Activated naive CD8-positive, alpha-beta T cell treated with anti-CD3 and anti-CD28 coated beads for 36 hours (primary cell): ENCODE measurements at places on chromosomes 12 and 14. TPM values are rescaled to one million over a fixed set of nuclear protein-coding genes. Genes with fewer than 3 reads are reported as not detected.

NEUROD4 gene
- not detected for total RNA-seq

KLHL33 gene
- total RNA-seq: 0.50 TPM

ANKRD33 gene
- not detected for total RNA-seq

CCDC59 gene
- total RNA-seq: 140 TPM

GCN1 gene
- total RNA-seq: 146 TPM

SERPINA4 gene
- not detected for total RNA-seq

KRT82 gene
- not detected for total RNA-seq

PTPRB gene
- total RNA-seq: not detected

KRT3 gene
- total RNA-seq: not detected

NANOG gene
- not detected for total RNA-seq

ITGB7 gene
- 102 TPM for total RNA-seq

UNC119B gene
- 25.5 TPM for total RNA-seq

LHX5 gene
- total RNA-seq: not detected

DNA sequence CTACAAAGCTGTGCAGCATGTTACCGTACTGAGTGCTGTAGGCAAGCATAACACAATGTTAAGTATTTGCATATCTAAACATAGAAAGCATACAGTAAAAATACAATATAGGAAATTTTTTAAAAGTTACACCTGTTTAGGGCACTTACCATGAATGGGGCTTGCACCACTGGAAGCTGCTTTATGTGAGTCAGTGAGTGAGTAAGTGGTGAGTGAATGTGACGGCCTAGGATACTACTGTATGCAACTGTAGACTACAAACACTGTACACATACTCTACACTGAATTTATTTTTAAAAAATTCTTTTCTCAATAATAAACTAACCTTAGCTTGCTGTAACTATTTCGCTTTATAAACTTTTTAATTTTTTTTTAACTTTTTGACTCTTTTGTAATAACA lies 82.1 kb upstream of the FSCB start:
- no peak for DNase-seq

GRCh38 chr12:46267825-46268582 lies 839 bp downstream of the SLC38A1 start:
- DNase-seq: peak; percentile 39

DNA sequence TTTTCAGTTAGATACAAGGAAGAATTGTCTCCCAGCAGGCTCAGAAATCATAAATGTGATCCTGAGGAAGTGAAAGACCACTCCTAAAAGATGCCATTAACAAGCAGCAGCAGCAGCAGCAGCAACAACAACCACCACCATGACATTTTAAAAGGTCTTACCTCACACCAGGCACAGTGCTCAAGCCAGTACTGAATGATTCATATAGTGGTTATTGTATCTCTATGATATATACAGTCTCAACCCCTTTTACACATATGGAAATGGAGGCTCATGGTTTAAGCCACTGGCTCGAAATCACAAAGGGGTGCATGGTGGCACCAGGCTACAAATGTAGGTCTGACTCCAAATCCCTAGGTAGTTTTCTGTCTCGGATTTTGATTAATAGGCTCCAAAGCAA lies 126.9 kb downstream of the KTN1 start:
- DNase-seq: no peak

- DNase-seq: no peak
Measured at GRCh38 chr12:95944108-95944704, 1.1 kb downstream of the AMDHD1 start.

GRCh38 chr14:63245893-63246292 lies 41.6 kb downstream of the RHOJ start:
- no peak for DNase-seq

DNA sequence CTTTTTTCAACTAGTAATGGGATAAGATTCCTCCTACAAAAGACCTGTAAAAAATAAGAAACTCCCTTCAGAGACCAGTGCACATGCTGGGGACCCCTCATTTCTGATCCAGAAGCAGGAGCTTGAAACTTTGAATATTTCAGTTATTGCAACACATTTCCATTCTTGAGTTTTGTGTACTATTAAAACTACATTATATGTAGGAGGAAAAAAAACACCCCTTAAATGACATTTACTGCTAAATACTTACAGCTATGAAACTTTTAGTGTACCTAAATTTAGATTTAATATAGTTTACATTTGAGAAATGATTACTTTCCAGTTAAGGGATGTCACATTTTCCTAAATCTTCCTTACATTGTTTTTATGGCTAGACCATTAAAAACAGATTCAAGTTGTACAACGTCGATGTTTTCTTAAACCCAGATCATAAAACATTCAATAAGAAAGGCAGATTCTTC lies 4.1 kb downstream of the LRIG3 start:
- DNase-seq: no peak

- DNase-seq: no peak
Measured at GRCh38 chr14:85531587-85532373, 1.8 kb downstream of the FLRT2 start.

DNA sequence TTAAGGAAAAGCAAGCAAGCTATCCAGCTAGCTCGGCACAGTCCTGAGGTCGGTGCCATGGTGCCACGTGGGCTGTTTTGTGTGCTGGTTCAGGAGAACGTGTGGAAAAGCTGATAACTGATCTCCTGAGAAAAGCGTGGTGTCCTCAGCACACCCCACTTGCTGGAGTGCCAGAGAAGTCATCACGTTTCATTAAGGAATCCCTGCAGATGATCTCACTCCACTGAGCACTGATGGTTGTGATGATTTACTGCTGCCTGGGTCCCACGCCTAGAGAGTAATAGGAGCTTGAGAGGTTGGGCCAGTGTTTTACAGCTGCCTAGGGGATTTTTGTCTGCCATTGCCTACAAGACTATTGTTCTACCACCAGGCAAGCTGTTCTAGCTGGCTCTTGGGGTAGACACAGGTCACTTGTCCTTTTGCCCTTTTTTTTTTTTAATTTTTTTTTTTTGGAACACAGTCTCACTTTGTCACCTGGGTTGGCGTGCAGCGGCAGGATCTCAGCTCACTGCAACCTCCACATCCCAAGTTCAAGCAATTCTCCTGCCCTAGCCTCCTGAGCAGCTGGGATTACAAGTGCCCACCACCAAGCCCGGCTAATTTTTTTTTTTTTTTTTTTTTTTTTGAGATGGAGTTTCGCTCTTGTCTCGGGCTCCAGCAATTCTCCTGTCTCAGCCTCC lies 42.3 kb upstream of the EVL start:
- no peak for DNase-seq

GRCh38 chr12:42792265-42792664 lies 202.7 kb upstream of the PRICKLE1 start:
- DNase-seq: no peak

GRCh38 chr14:32728526-32728925 lies 210.2 kb upstream of the NPAS3 start:
- no peak for DNase-seq

DNA sequence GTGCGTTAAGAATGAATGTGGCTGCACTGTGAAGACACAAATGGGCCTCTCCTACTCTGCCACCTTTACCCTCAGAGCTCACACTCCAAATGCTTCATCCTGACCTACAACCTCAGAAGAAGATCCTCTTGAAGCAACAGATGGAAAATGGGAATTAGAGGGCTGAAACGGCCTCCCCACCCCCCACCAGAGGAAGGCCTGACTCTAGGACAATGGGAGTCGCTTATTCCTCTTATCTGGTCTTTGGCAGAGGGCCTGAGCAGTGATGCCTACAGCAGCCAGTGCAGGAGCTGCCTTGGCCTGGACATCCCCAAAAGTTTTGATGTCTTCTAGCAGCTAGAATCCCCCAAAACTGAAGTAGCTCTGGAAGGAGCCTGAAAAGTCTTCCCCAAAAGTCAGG lies 29.2 kb downstream of the BTBD7 start:
- no peak for DNase-seq

- no peak for DNase-seq
Measured at GRCh38 chr12:63900922-63901793, 56.7 kb downstream of the SRGAP1 start.

DNA sequence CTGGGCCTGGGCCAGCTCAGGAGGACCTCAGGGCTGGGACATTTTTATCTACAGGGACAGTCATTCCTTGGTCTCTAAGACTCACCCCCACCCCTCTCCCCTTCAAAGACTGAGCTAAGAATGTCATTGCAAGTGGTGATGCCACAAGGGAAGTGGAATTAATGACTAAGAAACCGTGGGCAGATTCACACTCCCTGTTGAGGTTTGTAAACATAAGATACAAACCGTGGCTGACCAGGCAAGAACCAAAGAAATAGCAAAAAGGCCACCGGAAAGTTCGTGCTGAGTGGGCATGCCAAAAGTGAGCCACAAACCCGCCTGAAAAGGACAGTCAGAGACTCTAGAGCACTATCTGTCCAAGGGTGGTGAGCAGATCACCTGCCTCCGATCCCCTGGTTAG lies 25.7 kb downstream of the NUAK1 start:
- peak; percentile 26 for DNase-seq

GRCh38 chr12:111405859-111406473 lies at the start of gene SH2B3:
Gene SH2B3, plus strand, starts transcription at chr12:111405923. Its CDS starts 12,223 bp downstream, at chr12:111418146.
- peak; percentile 85 for DNase-seq

GRCh38 chr12:6494258-6494743 lies 399 bp downstream of the NCAPD2 start:
- peak; percentile 4 for DNase-seq

DNA sequence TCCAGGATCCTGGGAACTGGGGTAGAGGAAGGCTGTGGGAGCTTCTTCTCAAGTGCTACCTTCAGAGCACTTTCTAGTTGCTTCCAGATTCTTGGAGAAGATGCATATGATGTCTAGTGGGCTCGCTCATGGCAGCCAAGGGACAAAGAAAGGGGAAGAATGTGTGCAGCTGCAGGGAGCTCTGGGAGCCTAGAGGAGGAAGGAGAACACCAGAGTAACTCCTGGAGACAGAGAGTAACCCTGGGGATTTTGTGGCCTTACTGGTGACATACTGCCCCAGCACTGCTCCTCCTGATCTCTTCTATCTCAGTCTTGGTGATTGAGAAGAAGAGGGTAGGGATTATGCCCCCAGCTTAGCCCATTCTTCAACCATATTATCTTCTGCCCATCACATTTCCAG lies 10.3 kb upstream of the SP7 start:
- no peak for DNase-seq

DNA sequence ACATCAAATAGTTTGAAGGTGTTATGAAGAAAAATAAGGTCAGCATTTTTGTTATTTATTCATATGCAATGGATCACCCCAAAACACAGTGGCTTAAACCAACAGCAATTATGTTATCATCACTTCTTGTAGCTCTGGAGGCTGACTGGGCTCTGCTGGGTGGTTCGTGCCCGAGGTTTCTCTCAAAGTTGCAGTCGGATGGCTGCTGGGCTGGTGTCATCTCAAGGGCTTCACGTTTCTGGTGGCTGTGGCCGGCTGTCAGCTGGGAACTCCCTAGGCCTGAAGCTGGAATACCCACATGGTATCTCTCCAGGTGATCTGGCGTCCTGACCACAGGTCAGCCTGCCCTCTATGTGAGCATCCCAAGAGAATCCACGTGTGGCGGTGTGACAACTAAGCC lies 12.0 kb downstream of the DIO3 start:
- no peak for DNase-seq

- DNase-seq: no peak
Measured at GRCh38 chr14:102605029-102605428, 12.6 kb downstream of the RCOR1 start.

DNA sequence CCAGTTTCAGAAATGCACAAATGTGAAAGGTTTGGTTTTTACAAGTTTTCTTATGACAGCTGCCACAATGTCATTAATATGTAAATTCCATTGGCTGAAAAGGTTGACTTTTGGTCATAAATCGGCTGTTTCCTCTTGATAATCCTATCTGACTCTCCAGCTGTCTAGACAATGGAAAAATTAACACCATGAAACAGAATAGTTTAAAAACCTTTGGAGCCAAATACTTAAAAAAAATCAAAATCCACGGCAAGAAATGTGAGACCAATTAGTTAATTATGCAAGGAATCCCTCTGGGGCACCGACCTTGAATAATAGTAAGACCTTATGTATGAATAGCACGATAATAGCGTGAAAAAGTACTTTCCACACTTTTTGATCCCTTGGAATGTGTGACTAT lies 138.0 kb downstream of the ZNF664 start:
- no peak for DNase-seq

GRCh38 chr14:63371033-63371432 lies 52.3 kb upstream of the GPHB5 start:
- DNase-seq: no peak

DNA sequence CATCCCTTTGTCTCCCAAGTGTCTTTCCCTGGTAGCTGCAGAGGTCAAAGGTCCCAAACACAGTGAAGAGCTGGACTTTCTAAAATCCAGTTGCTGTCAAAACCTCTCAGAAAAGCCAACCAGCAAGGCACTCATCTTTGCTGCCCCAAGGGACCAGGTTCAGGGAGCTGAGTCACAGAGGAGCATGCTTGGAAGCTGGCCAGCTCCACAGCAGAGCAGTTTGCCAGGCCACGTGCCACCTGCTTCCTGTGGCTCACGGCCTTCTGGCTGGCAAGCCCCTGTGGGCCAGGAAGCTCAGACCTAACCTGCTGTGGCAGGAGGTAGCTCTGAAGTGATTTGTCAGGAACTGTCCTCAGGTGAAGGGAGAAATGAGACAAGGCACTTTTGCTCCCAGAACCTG lies 3.6 kb downstream of the ISCU start:
- DNase-seq: peak; percentile 62

DNA sequence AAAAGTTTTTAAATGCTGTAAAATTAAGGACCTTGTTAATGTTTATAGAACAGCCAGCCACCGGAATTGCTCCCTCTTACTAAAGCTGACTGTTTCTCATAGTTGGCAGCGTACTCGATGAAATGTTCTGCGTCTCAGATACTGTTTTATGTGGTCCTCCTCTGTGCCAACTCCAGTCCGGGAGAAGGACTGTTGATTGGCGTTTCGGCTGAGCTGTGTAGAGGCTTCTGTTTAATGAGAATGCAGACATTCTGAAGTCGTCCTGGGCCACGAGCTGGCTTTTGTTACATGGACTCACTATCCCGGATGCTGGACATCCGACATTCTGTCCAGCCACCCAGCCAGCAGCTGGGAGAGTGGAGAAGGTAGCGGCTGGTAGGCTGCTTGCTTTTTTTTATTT lies 75.4 kb downstream of the WDR20 start:
- DNase-seq: no peak

DNA sequence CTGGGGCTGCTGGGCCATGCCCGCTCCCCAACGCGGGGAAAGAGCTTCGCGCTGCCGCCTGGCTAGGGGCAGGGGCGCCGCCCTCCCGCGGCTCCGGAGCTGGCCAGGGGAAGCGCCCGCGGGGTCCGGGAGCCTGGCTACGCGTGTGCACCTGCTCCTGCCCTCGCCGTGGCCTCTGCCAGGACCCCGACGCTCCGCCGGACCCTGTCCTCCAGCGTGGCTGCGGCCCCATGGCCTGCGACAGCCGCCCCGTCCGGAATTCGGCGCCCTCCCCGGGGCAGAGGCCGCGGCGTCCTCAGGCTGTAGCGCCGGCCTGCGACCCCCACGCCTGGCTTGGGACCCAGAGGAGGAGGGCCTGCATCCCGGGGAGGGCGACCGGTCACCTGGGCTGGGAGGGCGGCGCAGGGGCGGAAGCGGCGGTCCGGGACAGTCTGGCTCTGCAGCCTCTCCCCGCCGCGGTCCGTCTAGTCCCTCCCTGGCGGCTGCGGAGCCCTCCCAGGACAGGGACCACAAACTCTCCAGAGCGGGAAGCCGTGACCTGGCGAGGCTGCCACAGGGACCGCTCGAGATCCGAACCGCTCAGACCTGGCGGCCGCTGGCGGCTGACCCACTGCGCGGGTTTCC lies 85.6 kb downstream of the ALG10 start:
- no peak for DNase-seq

- DNase-seq: no peak
Measured at GRCh38 chr12:54132976-54133771, 55.6 kb downstream of the SMUG1 start.

GRCh38 chr12:31342286-31342685 lies 16.3 kb upstream of the SINHCAF start:
- no peak for DNase-seq

- DNase-seq: no peak
Measured at GRCh38 chr14:74702293-74702692, 10.6 kb downstream of the AREL1 start.
